ENCODE measurements at places on chromosomes 3 and 15.

- no peak for DNase-seq
These were observed 376.8 kb upstream of the THBS1 start for GRCh38 chr15:39204031-39204430.

DNA sequence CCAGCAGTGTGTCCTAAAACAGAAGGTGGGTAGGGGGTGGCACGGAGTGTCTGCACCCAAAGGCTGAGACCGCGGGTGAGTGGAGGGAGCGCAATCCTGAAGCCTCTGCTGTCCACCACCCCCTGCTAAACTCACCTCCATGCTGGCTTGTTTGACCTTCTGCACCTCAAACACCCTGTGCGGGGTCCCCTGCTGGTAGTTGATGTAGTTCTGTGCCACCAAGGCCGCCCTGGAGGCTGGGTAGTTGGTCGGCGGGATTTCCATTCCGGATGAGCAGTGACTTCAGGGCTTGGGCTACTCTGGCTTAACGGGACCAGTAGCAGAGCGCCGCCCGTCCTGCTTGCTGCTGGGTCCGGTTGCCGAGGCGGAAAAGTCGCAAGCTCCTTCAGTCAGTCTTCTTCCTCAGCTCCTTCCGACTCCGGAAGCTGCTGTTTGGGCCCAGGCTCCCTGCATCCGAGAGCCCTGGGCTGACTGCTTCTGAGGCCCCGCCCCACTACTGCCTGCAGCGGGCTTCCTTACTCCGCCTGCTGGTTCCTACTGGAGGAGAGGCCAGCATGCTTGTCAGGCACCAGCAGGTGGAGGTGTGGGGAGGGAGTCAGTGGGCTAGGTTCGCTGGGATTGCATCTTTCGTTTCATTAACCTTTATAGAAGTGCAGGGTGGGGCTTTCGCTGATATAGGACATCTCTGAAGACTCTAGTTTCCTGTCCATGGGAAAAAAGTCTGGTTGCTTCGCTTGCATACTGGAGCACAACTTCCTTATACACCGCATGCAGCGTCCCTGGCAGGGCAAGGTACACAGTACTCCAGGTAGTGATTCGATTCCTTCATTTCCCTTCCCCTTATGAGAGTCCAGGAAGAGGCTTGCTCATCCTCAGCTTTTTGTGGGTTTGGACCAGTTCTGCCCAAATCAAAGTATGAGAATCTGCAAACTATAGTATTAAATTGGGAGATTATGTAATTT, at the start of gene LXN:
LXN (minus strand) TSS at position 434 of the 962 bp plus-strand sequence; CDS start at position 264, 170 bp downstream.
- peak; percentile 79 for DNase-seq

DNA sequence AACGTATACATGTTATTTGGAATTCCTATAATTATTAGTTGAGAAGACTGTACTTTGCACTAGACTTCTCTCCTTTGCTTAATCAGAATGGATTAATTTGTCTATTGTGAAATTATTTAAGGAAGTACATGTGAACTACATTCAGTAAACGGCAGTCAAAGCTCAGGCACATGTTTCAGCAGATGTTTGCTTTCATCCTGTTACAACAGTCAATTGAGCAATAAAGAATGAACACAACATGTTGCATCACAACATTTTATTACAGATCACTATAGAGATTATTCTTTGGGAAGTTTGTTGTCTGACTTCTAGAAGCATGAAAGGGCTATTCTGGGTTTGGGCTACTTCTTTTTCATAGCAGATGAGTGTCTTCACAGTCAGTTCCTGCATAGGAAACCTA, 39.2 kb downstream of the RAB27A start:
- no peak for DNase-seq

- DNase-seq: peak; percentile 9
These were observed 42.6 kb upstream of the TMCO5A start for GRCh38 chr15:37891766-37892368.

DNA sequence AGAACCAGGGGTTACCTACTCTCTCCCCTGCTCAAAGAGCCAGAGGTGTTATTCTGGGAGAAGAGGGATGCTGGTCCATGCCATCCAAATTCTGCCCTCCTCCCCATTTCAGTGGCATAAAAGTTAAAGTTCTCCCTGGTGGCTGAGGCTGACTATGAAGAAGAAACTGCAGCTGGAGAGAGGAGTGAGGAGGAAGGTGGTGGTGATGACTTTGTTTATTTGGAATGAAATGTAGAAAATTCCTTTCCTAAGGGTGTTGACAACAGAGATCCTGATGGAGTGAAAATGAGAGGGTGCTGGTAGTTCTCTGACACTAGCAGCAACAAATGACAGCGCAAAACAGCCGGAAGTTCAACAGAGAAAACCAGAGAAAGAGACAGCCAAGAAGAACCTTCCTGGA, 100.4 kb downstream of the PCCB start:
- no peak for DNase-seq

GRCh38 chr15:82846621-82847020, 37.2 kb downstream of the WHAMM start:
- no peak for DNase-seq

DNA sequence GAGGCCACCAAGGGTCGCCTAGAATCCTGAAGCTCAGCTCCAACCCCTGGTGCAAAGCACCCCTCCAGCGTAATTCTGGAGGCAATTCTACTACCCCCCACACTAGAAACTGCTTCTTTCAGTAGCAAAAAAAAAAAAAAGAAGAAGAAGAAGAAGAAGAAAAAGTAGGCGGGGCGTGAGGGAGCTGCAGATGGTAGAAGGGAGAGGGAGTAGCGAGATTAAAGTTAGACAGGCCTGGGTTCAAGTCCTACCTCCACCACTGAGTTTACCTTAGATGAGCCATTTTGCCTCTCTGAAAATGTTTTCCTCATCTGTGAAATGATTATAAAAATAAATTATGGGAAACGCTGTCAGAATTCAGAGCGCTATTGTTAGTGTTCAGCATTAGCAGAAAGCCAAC, 913 bp downstream of the FAM174B start:
- DNase-seq: no peak

DNA sequence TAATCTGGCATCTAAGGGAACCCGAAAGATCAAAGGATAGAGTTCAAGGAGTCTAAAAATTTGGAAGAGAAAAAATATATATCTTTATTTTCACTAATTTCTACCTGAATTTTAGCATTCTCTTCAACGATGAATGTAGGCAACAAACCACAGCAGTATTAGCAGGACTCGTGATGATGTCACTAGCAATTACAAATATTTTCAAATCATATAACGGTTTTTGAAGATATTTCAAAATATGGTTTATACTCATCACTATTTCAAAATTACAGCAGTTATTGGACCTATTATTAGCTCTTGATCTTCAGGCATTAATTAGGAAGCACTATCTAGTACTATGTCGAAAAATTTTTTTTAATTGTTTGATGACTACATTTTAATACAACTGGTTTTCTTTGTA, 27.0 kb upstream of the ANKDD1A start:
- no peak for DNase-seq

DNA sequence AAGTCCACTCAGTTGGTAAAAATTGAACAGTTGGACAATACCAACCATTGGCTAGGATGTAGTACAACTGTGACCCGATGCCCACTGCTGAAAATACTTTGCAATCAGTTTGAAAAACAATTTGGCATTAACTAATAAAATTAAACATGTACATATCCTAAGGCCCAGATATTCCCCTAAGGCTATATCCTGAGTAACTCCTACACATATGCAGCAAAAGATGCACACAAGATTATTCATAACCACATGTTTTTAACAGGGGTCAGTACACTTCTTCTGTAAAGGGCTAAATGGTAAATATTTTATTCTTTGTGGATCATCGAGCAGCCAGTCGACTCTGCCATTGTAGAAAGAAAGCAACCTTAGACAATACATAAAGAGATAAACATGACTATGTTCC, 116.3 kb downstream of the MEX3B start:
- DNase-seq: no peak

GRCh38 chr3:24086617-24087404, 141.7 kb downstream of the NR1D2 start:
- DNase-seq: no peak

DNA sequence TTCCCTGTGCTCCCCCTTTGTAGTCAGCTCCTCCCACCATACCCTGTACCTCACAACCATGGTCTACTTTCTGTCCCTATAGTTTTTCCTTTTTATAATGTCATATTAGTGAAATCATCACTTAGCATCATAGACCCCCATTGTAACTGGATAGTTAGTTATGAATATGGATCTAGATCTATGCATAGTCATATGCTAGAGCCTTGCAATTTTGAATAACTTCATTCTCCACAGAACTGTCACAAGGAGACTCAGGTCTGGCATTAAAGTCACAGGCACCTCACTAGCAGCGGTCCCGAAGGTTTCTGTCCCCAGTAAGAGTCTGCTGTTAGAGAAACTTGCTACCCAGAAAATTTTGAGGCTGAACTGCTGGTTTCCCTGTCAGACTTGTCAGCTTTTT, 102.0 kb upstream of the NUDT16 start:
- no peak for DNase-seq

All from CD4-positive, CD25-positive, alpha-beta regulatory T cell (primary cell).